ENCODE measurements at places on chromosomes 12 and 14.

DNA sequence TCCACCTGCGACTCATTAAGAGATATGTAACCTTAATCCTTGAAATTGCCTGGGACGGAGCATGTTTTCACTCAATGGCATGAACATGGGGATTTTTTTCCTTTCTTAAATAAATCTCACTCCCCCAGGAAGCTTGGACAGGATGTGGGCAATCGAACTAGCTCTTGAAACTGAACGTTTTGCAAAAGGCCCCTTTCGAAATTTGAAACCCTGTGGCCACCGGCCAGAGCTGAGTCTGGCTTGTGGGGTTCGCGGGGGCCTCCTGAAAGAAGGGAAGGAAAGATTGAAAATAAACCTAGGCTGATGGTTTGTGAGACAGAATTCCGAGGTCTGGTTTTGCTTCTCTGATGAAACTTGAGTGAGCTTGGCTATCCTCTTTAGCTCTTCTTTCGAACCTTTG lies 101.4 kb upstream of the RTL1 start:
- DNase-seq: no peak

GRCh38 chr14:64540208-64541202 lies at the start of gene HSPA2:
Gene HSPA2 (plus strand): TSS chr14:64540741. CDS start chr14:64540850, 109 bp downstream.
- peak; percentile 84 for DNase-seq

- no peak for DNase-seq
Observed at GRCh38 chr12:103386451-103386850, 109.3 kb downstream of the C12orf42 start.

- no peak for DNase-seq
Observed at GRCh38 chr12:49627752-49628360, 4.5 kb downstream of the PRPF40B start.

DNA sequence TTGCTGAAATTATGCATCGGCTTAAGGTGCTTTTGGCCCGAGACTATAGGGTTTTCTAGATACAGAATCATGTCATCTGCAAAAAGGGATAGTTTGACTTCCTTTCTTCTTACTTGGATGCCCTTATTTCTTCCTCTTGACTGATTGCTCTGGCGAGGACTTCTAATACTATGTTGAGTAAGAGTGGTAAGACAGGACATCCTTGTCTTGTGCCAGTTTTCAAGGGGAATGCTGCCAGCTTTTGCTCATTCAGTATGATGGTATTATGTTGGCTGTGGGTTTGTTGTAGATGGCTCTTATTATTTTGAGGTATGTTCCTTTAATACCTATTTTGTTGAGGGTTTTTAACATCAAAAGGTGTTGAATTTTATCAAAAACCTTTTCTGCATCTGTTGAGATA lies 8.3 kb downstream of the BMAL2 start:
- no peak for DNase-seq

GRCh38 chr12:79422060-79422812 lies 268.5 kb downstream of the PAWR start:
- DNase-seq: no peak

GRCh38 chr12:78853231-78853630 lies 11.3 kb upstream of the SYT1 start:
- DNase-seq: no peak

GRCh38 chr12:21502164-21502496 lies 541 bp downstream of the GOLT1B start:
- DNase-seq: no peak

Measured in stimulated activated CD8-positive, alpha-beta memory T cell treated with anti-CD3 and anti-CD28 coated beads, Interleukin-15, amount 100 ng/mL, for 4 hours (primary cell).